Epithelial cell of proximal tubule (primary cell): ENCODE measurements at places on chromosomes 7 and 10. TPM values are rescaled to one million over a fixed set of nuclear protein-coding genes. Genes with fewer than 3 reads are reported as not detected.

The MRLN gene
- not detected in 2 replicates for total RNA-seq

The CHRM2 gene
- total RNA-seq: 0.06 TPM in 1 of 2 replicates, not detected in the other

The MACC1 gene
- total RNA-seq: 12.4 and 33.2 TPM in 2 replicates

The ZC3HAV1L gene
- 15.8 and 39.3 TPM in 2 replicates for total RNA-seq

The CTAGE8 gene
- 9.5 TPM in 1 of 2 replicates, not detected in the other for total RNA-seq

The NPY4R2 gene
- not detected in 2 replicates for total RNA-seq

The AQP1 gene
- 0.72 and 2.1 TPM in 2 replicates for total RNA-seq

The SUFU gene
- 4.4 and 6.2 TPM in 2 replicates for total RNA-seq

The RADIL gene
- total RNA-seq: 1.2 and 2.4 TPM in 2 replicates

The GIMAP4 gene
- not detected in 2 replicates for total RNA-seq
